Activated CD4-positive, alpha-beta T cell treated with anti-CD3 and anti-CD28 coated beads for 1 hour (primary cell): ENCODE measurements at places on chromosomes 13 and 19.

- no peak for DNase-seq
Observed at GRCh38 chr13:102658660-102659059, 36.2 kb downstream of the METTL21C start.

DNA sequence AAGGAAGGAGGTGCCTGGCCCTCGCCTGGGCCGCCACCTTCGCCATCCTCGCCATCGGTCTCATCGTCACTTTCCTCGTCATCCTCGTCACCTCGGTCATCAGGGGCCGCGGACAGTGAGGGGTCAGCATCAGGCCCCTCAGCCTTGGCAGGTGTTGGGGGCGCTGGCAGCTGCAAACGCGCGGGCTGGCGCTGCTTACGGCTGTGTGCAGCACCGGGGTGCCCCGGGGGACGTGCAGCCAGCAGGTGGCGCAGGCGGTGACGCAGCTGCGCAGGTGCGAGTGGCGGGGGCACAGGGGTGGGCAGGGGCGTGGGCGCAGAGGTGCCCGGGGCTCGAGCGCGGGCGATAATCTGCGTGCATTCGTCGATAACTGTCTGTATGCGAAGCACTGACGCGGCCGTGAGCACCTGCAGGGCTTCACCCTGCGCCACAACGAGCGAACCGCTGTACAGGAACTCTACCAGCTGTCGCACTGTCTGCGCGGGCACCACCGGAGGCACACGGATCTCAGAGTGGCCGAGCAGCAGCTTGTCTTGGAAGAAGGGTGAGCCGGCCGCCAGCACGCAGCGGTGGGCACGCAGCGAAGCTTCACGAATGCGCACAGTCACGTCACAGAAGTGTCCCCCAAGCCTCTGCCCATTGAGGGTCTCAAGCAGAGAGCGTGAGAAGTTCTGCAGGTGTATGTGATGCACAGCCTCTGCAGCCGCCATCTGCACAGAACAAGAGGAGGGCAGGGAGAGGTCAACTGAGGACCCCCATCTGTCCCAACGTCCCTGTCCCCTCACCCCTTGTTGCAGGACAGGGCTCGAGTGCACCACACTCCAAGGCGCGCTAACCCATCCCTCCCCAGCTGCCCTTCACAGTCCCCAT lies 2.4 kb downstream of the ZBTB45 start:
- no peak for DNase-seq

DNA sequence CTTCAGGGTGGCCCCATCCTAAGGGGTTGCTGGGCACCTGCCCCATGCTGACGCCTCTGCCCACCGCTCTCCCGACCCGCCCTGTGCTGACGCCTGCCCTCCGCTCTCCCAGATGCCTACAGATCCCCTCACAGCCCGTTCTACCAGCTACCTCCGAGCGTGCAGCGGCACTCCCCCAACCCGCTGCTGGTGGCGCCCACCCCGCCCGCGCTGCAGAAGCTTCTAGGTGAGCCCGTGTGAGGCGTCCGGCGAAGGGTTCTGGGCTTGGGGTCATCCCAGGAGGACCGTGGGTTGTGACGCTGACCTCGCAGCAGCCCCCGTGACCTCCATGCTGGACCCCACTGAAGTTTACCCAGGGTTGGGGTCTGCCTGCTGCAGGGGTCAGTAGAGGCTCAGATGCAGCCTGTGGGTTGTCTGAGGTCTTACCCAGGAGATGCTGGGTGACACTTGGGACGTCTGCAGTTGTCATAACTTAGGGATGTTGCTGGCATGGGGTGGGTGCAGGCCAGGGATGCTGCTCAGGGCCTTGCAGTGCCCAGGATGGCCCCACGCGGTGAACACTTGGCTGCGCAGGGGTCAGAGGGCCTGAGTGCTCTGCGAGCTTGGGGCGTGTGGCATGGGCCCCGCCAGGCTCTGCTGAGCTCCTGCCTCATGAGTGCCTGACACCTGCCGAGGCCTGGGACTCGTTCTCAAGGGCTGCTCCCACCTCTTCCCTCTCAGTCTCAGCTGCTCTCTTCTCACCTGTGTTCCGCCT lies 25.0 kb downstream of the PLEKHJ1 start:
- no peak for DNase-seq

DNA sequence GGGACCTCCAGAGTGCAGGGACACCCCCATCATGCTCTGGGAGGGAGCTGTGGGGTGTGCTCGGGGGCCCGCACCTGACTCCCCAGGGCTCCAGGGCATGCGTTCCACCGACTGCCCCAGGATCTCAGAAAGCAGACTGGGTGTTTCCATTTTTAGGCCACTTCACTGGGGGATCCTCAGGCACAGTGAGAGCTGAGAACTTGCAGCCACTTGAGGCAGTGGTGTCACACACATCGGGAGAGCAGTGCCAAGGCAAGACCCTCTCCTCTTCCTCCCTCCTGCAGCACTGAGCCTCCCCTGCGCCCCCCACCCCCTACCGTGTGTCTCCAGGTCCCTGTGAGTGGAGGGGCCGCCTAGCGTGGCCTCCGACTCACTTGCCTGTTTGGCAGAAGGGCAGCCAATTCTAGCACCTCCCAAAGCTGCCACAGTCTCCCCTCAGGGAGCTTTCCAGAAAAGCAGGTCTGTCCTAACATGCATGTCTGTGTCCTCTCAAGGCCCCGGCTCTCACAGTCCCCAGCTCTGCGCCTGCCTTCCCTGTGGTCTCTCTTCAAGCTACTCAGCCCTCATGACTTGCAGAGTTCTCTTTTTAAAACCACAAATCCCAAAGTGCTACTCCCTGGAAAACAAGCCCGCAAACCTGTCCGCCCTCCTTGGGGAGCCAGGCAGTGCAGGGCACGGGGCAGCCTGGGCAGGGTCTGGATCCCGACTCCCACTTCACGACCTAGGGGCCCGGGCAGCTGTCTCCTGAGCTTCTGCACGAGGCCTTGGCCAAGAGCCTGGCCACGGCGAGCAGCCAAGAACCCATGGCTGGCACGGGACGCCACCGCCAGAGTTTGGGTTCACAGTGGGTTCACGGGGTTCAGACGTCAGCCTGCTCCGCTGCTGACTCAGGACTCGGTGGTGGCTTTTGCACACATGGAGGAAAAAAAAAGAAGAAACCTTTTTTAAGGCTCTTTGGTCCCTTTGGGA lies 94.1 kb downstream of the STK24 start:
- DNase-seq: no peak

DNA sequence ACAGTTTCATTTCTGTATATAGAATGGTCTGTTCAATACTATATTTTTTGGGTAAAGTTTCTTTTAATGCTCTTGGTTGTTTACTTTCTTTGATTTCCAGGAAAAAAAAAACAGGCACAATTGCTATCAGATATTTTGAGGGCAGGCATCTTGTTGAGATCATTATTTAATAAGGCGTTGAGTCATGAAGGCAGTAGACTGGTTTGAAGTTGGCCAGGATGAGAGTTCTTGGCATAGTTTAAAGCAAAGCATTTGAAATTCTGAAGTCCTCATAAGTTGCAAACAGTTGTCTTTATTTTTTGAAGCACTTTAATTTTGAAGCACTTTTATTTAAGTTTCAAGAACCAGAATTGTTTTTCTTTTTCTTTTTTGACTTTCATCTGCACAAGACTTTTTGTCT lies 2.6 kb upstream of the ZNF175 start:
- DNase-seq: no peak

DNA sequence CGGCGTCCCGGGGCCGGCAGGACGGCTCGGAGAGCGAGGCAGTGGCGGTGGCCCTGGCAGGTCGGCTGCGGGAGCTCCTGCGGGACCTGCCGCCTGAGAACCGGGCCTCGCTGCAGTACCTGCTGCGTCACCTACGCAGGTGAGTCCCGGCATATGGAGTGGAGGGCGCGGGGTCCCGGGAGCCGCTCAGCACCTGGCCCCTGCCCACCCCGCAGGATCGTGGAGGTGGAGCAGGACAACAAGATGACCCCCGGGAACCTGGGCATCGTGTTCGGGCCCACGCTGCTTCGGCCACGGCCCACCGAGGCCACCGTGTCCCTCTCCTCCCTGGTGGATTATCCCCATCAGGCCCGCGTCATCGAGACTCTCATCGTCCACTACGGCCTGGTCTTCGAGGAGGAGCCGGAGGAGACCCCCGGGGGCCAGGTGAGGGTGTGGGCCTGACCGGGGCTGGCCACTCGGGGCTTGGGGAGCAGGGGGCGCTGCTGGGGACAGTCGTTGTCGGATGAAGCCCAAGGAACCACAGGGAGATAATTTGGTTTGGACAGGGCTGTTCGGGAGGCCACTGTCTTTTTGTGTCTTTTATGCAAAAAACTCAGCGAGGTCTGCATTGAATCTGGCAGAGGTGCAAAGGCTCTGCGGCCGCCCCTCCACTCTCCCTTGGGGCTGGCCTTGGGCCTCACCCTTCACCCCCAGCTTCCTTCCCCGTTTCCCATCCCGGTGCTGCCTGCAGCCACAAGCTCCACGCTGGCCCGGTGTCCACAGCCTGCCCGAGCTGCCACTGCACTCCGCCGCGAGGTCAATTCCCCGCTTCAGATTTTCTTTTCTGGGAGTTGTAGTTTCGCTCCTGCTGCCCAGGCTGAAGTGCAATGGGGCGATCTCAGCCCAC lies 12.0 kb downstream of the POLR2E start:
- DNase-seq: no peak

DNA sequence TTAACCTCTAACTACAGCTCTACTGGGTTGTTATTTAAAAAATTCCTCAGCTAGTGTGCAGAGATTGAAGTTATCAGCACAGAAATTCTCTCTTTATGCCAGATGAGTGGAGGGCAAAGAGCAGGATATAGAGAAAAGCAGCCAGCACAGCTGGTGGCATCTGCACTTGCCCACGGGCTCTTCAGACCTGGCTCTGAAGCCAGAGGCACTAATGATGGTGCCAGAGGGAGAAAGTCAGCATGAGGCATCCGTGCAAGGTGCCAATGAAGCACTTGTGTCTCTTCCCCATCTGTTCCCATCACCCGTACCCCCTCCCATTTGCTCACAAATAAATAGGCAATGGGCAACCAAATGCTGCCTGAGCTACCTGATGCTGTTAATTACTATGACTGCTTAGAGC lies 138.9 kb downstream of the OLFM4 start:
- DNase-seq: no peak

DNA sequence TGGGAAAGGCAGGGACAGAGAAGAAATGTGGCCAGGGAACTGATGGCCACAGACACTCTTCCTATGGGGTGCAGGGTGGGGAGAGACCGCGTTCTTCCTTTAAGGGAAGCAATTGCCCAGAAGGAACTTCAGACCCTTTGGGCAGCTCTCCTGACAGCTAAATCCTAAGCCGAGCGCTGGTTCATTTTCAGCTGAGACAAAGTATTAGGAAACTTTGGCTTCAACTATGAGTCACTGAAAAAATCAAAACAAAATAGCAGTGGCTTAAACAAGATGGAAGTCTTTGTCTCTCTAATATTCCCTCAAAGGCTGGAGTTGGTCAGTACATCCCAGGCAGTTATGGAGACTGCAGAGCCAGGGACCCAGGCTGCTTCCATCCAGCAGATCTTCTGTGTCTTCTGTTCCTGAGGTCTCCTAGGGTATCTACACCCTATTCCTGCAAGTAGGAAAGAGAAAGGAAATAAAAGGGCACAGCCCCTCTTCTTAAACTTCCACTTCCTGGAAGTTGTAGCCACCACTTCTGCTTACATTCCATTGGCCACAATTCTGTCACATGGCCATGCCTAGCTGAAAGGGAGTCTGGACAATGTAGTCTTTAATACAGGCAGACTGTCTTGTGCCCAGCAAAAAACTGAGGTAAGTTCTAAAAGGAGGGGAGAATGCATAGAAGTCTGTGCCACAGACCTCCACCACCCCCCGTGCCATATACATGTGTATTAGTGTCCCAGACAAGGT lies 163.5 kb downstream of the KATNAL1 start:
- no peak for DNase-seq

- DNase-seq: no peak
Observed at GRCh38 chr13:21014502-21015170, 46.8 kb downstream of the LATS2 start.

- DNase-seq: no peak
Observed at GRCh38 chr19:49067554-49067953, 2.9 kb upstream of the NTF4 start.

- DNase-seq: no peak
Observed at GRCh38 chr13:96844195-96844594, 150.1 kb downstream of the OXGR1 start.

DNA sequence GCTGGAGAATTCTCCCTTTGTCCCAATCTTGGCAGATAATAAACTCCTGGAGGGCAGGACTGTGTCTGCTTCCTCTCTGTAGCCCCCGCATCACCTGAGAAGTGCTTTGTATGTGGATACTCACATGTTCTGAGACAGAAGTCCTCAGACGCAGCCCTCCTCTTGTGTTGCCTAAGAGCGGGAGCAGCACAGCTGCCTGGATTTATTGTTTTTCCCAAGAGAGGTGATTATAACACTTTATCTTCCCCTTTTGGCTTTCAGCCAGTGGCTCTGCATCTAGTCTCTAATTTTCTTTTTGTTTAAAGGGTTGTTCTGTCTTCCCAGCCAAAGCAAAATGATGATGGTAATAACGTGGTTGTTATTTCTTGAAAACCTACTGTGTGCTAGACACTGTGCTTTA lies 36.1 kb downstream of the OLFM4 start:
- DNase-seq: no peak

GRCh38 chr13:98173431-98174152 lies 3.5 kb downstream of the RNF113B start:
- DNase-seq: no peak

DNA sequence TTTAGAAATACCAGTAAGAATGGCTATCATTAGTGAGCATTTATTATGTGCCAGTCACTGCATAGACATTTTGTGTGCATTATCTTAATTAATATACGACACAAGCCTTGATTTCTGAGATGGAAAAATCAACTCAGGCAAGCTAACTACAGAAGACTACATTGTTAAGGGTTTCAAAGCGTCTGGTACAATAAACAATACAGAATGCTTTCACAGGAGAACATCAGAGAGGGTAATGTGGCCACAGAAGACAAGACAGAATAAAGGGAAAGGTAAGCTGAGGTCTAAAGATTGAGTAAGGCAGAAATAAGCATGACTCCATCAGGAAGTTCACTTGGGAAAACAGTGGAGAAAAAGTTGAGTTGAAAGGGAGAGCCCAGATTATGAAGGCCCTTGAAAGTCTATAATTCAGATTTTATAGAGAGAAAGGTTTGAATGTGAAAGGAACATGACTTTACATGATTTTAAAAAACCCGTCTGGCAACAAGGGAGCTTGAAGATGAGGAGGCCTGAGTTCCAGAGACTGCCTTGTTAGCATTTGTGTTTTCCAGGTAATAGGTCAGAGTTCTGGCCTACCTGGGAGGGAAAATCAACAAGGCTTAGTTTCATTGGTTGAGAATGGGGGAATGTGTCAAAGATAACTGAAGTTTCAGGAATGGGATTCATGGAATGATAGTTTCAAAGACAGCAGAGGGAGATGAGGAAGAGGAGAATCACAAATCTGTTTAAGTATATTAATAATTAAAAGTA lies 1.8 kb upstream of the MBNL2 start:
- DNase-seq: no peak

DNA sequence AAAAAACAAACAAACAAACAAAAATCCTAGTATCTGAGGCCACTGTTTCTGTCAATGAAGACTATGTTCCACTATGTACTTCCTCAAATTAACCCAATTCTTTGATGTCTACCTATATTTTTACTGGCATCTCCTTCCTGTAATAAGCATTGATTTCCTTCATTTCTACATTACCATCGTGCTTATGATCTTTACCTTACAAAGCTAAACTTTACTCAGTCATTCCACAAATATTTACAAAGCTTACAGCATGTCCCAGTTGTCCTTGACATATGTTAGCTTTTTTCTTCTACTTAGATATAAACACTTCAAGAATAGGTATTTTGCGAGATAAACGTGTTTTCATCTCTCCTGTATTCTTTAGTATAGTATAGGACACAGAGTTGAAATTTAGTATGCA lies 1090.9 kb downstream of the PCDH9 start:
- DNase-seq: no peak
